ENCODE measurements at places on chromosomes 3 and 15. TPM values are rescaled to one million over a fixed set of nuclear protein-coding genes. Genes with fewer than 3 reads are reported as not detected.
A peak's percentile ranks its signal among the peaks of the same experiment; 100 is the strongest.

GRCh38 chr3:187777331-187777941 is 32.2 kb upstream of the BCL6 start:
- DNase-seq, result peak; percentile 76

BOC gene
- 0.52 TPM for total RNA-seq

- no peak for DNase-seq
Measured at GRCh38 chr3:196951371-196951770, 9.0 kb upstream of the NCBP2 start.

DNA sequence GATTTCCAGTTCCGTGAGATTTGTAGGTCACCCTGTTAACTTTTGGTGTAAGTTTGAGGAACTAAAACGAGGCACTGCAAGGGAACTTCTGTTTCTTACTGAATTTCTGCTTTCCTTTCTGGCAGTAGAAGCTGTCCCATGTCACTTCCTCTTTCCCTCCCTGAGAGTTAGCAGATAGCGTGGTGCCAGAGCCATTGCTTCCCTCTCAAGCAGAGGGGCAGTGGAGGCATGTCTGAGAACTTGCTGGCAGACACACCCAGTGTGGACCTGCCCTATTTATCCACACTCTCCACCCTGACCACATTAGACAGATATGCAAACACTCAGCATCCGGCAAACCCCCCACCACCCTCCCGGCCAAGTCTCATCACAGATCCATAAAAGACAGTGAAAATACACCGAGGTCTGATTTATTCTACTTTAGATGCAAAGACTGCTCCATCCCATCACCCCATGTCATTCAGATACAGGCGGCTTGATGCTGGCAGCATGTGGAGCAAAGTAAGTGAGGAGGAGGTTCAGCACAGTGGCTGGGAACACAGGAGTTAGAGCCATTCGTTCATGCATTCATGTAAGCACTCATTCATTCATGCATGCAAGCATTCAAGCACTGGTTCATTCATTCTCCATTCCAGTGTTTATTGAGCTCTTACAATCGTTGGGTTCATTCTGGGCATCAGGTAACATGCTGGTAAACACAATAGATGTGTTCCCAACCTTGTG is 324.7 kb downstream of the SHQ1 start:
- no peak for DNase-seq

GRCh38 chr3:121998030-121998580 is 23.9 kb downstream of the ILDR1 start:
- DNase-seq, result peak; percentile 97

- no peak for DNase-seq
Measured at GRCh38 chr15:58529041-58529440, 97.2 kb downstream of the LIPC start.

GRCh38 chr3:31240874-31241273 is 291.9 kb upstream of the STT3B start:
- peak; percentile 10 for DNase-seq

ESYT3 gene
- 1.2 TPM for total RNA-seq
